A549 (cell line): ENCODE measurements at places on chromosomes 11 and 22.

DNA sequence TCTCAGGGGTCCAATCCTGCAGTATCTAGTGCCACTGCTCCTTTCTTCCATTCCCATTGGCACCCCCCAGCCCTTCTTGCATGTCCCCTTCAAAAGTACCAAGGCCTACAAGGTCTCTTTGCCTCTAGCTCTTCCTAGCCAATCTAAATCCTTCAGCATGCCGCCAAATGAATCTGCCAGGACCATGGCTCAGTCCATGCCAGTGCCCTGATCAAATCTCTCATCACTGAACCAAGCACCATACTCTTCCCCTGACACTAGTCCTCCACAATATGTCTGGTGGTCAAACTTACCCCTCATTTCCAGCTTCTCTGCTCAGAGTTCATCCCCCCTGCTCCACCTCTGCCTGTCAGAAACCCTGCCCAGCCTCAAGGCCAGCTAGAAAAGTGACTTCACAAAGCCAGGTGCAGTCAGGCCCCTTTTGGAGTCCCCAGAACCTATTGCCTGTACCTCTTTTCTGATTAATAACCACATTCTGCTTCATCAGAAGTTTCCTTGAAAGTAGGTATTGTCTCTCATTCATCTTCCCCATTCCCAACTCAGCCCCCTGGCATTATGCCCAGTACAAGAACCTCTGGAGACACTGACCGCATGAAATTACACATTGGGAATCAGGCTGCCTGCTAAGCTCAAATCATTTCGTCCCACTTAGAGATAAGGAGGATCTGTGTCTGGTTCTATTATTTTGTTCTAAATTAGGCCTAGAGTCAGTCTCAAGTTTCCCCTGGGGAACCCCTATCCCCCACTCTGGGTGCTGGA, 11.4 kb downstream of the FEN1 start:
- DNase-seq = no peak

- peak; percentile 74 for DNase-seq
These were observed 28.4 kb downstream of the KIAA0930 start for GRCh38 chr22:45212306-45212709.

- peak; percentile 72 for DNase-seq
These were observed 66.9 kb downstream of the TBC1D22A start for GRCh38 chr22:46829117-46829891.

DNA sequence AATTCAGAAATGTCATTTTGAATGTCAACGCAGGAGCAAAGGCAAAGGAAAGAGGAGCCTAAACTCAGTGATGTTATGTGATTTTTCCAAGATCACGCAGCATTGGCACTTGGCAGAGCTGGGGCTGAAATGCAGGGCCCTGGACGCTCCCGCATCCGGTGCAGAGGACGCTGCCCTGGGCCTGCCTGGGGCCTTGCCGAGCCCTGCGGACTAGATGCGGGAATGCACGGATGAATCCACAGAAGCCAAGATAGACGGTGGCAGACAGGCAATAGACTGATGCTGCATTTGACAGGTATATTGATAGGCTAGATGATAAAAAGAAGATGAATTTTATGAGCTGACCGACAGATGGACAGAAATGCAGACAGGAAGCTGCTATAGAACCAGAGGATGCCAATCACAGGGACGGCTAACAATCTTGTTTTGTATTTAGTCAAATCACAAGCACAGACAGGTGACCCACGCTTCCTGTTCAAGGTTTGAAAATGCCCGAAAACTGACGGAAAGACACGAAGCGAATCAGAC, 696 bp upstream of the MARK2 start:
- no peak for DNase-seq

DNA sequence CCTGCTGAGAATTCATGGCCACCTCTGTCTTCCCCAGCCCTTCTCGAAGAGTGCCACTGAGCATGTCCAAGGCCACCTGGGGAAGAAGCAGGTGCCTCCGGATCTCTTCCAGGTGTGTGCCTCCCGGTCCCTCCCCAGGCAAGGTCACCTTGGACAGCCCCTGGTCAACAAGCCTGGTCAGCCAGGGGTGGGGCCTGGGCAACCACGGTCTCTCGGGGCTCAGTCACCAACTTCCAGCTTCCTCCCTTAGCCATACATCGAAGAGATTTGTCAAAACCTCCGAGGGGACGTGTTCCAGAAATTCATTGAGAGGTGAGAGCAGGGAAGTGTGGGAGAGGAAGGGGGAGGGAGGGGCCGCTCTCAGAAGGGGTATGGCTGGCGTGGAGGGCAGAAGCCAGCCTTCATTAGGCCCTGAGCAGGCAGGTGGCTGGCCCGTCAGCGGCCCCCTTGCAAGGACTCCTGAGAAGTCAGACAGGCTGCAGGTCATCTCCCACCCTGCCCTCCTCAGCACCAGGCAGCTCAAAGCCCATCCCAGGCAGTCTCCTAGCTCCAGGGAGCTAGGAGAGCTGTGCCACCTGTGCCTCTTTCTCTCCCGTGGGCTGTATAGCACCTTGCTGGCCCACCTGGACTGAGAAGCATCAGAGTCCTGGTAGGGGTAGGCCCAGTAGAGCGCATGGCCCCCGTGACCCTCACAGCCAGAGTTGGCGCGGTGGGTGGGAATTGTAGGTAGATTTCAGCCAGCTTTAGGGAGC, 9.3 kb upstream of the ANKRD13D start:
- no peak for DNase-seq

GRCh38 chr11:70080763-70081162, 2.6 kb downstream of the ANO1 start:
- DNase-seq = peak; percentile 52

GRCh38 chr11:120759046-120759445, 247.5 kb downstream of the GRIK4 start:
- no peak for DNase-seq

DNA sequence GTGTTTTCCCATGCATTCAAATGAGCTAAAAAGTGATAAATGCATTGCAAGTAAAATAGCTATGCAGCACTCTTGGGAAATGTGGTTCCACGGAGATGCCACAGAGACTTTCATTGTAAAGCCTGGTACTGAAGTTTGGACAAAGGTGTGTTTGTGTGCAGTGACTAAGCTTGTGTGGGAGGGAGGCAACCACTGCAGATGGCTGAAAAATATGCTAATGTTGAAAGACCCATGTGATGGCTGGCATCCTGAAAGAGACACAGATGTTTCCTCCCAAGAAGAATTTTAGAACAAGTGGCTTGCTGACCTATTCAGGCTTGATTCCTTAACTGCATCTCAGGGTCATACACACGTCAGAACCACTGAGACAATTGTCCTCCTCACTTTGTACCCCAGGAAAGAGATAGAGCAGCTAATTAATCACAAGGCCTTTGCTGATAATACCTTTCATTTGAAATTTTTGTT, 73.8 kb downstream of the FAM76B start:
- no peak for DNase-seq

- DNase-seq = peak; percentile 78
These were observed at the start of gene IL18 for GRCh38 chr11:112163875-112164685. Gene IL18, minus strand, starts transcription at chr11:112164094. Its CDS starts 9,041 bp downstream, at chr11:112155053.

DNA sequence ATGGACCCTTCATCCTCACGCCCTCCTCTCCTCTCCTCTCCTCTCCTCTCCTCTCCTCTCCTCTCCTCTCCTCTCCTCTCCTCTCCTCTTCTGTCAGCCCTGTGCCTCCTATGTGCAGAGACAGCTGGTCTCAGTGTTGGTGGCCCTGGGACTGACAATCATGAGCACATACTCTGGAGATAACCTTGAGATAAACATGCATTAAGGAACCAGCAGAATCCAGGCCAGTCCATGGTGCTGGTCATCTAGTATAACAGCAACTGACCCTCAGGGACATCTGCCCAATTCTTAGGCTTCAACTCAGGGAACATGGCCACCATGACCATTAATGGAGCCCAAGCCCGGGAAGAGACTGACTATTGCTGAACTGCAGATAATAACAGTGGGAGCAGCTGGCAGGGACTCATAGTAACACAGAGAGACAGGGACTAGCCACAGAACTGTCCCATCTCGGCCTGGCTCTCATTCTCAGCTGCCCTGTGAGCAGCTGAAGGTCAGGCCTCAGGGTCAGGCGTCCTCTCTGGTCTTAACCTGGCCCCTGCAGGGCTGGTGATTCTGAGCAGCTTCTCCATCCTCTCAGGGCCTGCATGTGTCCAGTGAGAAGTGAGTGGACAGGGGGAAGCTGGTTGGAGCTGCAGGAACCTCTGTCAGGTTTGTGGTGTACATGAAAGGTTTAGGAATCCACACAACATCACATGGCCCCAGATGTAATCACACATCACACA, 45.4 kb downstream of the GGTLC2 start:
- no peak for DNase-seq

DNA sequence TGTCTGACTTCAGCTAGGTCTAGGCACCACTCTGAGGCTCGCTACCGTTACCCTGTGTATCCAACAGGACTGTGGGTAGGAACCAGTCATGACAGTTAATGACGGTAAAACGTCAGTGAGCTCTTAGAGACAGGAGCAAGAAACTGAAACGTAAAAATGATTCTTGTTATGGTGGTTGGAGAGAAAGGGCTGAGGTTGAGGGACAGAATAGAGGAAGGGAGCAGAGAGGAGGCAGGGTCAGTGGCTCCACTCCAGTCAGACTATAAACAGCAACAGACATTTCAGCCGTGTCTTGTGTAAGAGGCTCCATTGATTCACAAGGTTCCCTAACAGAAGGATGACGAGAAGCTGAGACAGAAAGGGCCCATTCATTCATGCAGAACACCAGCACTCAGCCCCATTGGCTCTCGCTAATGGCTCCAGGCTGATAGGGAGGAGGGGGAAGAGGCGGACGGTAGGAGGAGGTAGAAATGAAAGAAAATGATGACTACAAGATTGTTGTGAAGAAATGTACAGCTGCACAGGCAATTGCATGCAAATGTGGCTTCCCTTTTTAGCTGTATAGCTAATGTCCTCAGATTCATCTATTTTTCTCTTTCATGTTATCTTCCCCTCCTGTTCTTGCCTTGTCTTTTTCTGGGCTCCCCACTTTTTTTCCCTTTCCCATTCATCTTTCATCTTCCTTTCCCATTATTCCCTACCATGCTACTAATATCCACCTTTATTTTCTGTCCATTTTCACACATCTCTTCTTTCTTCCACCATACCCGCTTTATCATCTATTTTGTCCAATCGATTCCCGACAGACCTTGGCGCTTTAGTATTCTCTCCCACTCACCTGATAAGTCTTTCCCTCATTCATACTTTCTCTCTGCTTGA, 34.3 kb downstream of the ETS1 start:
- no peak for DNase-seq

DNA sequence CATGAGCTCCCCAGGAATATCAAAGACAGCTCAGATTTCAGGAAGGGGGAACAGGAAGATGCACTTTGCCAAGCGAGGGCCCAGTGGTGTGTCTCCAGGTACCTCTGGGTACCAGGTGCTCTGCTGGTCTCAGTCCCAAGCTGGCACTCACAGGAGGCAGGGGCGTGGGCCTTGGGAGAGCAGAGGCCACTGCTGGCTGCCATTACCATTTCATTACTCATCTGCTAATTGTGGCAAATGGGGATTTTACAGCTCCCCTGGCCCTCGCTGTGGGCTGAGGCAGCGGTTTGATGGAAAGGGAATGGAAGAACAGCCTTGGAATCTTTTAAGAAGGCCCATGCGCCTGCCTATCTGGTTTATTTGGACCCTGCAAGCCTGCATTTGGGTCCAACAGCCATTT, 192.0 kb upstream of the NAV2 start:
- no peak for DNase-seq

DNA sequence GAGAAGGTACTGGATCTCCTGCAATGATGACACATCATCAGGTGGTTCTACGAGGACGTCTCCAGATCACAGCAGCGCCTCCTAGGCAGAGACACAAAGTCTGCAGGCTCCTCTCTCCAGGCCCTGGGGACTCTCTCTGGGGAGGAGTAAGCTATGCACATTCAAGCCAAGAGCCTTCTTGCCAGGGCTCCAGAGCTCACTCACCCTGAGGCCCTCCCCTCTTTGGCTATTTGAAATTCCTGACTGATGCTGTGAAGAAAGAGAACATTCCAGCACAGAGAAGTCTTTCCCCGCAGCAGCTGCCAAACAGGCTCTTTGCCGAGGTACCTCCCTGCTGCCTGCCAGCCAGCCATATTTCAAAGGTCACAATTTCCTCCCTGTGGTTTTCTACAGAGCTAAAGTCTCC, 204.9 kb downstream of the CSNK2A3 start:
- DNase-seq = no peak

GRCh38 chr22:49724030-49724892, 103.4 kb downstream of the BRD1 start:
- no peak for DNase-seq

- DNase-seq = no peak
These were observed 22.1 kb downstream of the CD44 start for GRCh38 chr11:35160902-35161597.

DNA sequence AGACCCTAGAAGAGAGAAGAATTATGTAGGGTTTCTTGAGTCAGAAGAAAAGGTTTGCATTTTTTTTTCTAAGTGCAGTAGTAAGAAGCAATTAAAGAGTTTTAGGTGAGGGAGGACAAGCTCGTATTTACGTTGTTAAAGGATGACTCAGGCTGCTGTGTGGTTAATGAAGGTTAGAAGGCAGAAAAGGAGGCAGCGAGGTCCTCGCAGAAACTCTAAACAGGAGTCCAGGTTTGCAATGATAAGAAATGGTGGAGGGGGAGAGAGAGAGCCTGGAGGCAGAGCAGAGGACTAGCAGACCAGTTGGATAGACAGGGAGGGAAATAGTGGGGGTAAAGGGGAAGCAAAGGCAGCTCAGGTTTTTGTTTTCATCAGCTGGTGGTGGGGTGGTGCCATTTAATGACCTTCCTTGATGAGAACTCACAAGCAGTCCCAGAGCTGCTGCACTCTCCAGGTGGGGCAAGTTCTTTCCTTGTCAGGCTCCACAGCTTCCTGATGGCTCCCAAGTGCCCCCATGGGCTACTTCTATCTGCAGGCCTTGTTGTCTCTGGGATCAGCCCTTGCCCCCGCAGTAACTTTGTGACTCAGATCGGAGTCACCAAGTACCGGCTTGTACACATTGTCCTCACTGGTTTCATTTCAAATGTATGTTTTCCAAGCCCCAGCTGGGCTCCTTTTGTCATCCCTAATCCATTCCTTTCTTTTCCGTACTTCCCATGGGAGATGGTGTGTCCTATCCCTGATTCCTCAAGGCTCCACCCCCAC, 8.3 kb upstream of the INSC start:
- no peak for DNase-seq

DNA sequence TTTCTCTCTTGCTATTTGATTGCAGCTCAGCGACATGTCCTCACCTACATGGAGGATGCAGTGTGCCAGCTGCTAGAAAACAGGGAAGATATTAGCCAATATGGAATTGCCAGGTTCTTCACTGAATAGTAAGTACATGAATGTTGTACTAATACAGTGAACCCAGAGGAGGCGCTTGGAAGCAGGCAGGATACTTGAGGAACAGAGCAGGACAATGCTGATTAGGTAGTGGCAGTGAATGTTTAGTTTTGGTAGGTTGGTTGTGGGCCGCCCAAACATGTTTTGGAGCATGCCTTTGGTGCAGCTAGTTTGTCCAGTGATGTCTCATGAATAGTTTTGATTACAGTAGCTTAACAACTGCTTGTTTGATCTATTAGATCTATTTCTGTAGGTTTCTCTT, 50.6 kb downstream of the CSTPP1 start:
- no peak for DNase-seq

- no peak for DNase-seq
These were observed 850 bp upstream of the MIF start for GRCh38 chr22:23893121-23893944.
